ENCODE measurements at places on chromosomes 16 and 17.

DNA sequence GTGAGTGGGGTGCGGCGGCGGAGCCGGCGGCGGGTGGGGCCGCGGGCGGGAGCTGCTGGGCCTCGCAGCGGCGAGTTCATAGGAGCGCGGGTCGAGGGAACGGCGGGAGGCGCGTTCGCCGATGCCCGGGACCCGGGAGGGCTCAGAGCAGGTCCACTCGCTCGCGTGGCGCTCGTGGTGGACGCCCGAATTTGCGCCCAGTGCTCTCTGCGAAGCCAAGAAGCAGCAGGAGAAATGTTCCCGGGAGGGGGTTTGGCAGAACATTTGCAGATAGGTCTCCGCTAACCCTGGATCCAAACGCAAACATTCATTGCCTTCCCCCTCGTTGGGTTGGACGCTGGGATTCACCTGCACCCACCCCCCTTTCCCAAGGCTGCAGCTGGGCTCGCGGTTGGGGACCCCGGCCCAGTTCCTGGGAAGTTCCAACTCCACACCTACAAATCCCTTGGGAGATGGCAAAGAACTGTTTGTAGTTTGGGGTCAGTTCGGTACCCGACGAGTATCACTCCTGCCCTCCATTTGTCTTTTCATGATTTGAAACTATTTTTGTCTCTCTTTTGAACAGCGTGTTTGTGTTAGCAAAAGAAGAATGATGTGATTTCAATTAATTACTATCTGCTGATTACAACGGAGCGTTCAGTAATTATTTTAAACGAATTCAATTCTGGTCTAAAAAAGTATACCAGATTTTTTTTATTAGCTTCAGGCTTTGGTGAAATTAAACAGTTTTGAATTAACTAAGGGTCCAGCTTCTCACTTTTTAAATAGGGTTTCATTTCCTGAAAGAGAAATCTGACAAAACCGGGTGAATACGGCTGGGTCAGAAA, 2.3 kb downstream of the NTN1 start:
- no peak for DNase-seq

DNA sequence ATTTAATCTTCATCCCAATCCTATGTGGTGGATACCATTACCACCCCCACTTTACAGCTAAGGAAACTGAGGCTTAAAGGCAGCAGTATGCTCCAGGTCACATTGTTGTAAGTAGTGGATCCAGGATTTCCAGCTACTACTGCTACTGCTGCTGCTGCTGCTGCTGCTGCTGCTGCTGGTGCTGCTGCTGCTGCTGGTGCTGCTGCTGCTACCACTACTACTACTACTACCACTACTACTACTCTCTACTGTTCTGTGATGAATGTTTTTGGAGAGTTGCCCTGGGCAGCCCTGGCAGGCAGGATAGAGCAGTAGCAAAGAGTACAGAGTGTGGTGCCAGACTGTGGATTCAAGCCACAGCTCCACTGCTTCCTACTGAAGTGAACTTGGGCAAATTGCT, 49.3 kb upstream of the SLC12A3 start:
- no peak for DNase-seq

- DNase-seq, result no peak
Observed at GRCh38 chr16:16113076-16113475, 110.2 kb downstream of the ABCC6 start.

- no peak for DNase-seq
Observed at GRCh38 chr17:78117027-78117981, 11.3 kb downstream of the TMC6 start.

GRCh38 chr16:50547340-50548124, 664 bp upstream of the NKD1 start:
- DNase-seq, result peak; percentile 57

DNA sequence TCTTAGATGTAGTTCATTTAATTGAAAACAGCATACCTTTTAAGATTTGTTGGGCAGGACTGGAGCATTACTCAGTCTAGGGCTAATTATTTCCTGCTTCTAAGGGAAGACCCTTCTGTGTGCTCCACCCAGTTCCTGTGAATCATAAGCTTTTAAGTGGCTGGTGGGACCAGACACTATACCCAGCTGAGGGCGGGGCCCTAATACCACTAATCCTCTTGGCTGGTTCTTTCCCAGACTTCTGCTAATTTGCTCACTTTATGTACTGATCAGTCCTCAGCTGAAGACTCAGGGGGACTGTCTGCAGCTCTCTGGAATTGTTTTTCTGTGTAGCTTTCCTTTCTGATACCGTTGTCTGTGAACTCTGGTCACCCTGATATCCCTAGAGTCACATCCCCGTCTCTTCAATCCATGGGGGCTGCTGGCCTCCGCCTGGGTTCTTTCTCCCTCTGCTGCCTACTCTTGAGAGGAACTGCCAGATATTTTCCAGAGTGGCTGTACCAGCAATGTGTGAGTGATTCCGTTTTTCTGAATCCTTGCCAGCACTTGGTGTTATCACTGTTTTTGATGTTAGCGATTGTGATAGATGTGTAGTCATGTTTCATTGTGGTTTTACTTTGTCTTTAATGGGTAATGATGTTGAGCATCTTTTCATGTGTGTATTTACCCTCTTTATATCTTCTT, 35.1 kb downstream of the MFSD11 start:
- no peak for DNase-seq

DNA sequence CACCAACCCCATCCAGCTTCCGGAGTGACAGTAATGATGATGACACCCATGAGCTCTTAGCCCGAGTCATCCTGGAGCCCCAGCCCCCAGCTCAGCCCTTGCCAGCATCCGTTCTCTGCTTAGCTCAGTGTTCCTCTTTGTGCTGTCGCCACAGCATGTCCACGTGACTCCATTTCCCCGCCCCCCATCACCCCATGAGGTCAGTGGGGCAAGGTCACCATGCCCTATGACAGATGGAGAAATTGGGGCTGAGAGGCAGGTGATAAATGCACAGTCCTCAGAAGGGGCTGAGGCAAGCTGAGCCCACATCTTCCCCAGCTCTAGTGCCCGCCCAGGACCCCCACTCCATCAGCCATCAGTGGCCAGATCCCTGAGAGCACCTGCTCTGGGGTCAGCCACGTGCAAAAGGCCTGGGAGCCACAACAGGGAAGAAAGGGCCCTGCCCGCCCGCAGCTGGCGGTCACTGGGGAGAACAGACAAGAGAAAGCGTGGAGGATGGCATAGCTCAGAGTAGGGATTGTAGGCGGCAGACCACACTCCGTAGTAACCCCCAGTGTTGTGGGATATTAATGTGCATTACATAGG, 17.1 kb downstream of the ITGB4 start:
- no peak for DNase-seq

DNA sequence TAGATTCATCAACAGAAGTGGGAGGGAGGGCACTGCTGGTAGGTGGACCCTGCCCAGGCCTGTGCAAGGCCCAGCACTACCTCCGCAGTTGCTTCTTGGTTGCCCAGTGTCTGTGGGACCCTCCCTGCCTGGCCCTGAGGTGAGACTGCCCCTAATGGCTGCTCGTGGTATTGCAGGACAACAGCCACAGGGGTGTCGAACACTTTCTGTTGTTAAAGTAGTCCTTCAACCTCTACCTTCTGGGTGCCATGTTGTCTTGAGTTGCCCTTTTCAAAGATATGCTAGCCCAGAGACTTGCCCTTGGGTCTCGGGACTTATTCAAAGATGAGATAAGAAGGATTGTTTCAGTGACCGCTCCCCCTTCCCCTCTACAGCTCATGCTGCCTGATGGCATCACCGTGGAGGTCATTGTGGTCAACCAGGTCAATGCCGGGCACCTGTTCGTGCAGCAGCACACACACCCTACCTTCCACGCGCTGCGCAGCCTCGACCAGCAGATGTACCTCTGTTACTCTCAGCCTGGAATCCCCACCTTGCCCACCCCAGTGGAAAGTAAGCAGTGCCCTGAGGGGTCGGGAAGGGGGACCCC, 29.1 kb downstream of the AKAP1 start:
- DNase-seq, result no peak

- DNase-seq, result no peak
Observed at GRCh38 chr16:6345090-6345489, 987.6 kb upstream of the RBFOX1 start.

GRCh38 chr16:65415460-65415859, 293.6 kb upstream of the CDH11 start:
- DNase-seq, result no peak

DNA sequence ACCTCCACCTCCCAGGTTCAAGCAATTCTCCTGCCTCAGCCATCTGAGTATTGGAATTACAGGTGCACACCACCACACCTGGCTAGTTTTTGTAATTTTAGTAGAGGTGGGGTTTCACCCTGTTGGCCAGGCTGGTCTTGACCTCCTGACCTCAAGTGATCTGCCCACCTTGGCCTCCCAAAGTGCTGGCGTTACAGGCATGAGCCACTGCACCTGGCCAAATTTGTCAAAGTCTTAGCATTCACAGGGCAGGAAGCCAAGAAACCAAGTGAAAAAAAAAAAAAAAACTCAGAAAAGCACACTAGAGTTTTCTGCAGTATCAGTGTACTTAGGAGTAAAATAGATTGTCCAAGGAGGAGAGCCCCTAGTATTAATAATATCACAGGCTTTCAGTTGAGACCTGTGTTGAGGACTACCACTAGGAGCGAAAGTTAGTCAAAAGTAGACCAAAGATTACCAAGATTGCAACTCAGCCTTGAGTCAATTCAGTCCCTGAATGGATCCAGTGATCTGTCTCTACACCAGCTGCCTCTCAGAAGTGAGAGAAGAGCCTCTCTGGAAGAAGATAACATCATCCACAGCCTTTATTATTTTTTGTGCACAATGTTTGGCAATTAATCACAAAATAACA, 159.7 kb downstream of the CEP112 start:
- DNase-seq, result no peak

DNA sequence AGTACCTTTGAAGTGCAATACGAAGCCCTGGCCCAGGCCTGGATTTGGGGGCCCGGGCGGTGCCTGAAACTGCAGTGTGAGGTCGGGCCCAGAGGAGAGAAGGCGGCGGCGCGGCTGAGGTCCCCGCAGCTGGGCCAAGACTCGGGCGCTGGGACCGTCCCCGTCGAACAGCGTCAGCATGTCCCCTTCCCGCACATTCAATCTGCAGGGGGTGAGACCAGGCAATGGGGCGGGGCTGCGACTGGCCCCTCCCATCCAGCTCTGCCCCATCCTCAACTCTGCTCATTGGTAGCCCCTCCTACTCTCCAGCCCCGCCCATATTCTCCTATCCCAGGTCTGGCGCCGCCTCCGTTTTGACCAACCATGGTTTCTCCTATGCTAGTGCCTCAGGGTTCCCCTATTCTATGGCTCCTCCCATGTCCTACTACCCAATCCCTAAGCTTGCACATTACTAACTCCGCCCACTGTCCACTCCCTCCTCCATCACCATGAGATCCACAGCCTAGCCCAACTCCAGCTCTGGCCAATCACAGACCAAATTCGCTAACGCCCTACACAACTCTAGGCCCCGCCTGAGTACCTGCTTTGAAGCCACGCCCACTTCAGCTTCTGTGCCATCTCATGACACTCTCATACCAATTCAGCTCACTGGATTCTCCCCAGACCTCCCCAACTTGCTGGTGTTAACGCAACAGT, 14.4 kb upstream of the CDIPT start:
- no peak for DNase-seq

DNA sequence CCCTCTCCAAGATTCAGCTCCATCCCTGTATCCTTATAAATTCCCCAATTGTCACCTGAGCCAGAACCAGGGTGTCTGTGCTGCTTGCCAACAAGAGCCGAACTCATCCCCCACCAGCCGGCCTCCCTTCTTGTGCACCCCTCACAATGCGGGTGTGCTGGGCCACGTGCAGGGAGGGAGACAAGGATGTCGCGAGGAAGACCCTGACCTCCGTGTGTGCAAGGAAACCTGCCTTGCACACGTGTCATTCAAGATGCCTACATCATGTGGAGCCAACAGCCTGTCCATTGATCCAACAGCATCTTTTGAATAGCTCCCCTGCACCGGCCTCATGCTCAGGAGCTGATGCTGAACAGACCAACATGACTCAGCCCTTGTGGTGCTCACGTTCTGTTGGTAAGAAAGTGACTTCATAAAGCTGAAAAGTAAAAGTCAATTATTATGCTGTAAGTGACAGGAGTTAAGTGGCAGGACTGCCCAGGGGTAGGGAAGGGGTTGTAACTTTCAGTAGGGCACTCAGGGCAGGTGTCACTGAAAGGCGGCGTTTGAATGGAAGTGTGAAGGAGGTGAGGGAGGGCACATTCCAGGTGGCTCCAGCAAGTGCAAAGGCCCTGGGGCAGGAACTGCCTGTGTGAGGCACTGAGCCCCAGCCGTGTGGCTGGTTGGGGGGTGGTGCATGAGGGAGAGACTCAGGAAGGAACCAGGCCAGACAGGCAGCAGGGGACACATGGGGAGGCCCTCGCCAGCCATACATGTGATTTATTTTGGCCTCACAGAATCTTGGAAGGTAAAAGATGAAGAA, 302.2 kb downstream of the FOXL1 start:
- no peak for DNase-seq

- DNase-seq, result no peak
Observed at GRCh38 chr16:62363501-62363900, 327.3 kb upstream of the CDH8 start.

DNA sequence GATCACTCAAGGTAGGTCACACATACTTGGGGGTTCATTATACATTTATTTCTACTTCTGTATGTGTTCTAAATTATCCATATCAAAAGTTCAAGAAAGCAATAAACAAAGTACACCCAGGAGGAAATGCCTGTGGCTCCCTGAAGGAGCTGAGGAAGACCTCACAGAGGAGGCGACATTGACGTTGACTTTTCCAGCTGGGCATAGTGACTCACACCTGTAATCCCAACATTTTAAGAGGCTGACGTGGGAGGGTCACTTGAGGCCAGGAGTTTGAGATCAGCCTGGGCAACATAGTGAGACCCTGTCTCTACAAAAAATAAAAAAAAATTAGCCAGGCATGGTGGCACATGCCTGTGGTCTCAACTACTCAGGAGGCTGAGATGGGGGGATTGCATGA, 16.3 kb downstream of the ITGAD start:
- no peak for DNase-seq

GRCh38 chr17:80523956-80524712, 20.5 kb upstream of the RPTOR start:
- DNase-seq, result no peak

DNA sequence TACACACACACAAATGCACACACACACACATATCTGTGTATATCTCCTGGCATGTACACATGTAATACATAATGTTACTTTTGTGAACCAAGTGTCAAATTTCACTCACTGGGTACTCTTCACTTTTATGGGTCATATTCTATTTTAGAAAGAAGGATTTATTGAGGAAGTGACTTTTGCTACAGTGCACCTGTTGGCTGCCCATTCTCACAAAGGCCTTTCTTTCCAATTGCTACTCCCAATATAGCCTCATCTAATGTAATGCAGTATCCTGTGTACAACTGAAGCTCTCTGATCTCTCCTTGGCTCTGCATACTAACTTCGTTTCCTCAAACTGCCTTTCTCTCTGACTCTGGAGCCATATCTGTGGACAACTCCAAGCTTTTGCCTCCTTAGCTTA, 107.5 kb downstream of the ABCA8 start:
- DNase-seq, result no peak

GRCh38 chr16:21156767-21157467, 1.6 kb upstream of the LDAF1 start:
- peak; percentile 45 for DNase-seq

Measured in right lung (tissue), 10 donors.